ENCODE measurements at places on chromosomes 13 and 19. TPM values are rescaled to one million over a fixed set of nuclear protein-coding genes. Genes with fewer than 3 reads are reported as not detected.

GRCh38 chr13:111491021-111491420, 170.6 kb downstream of the TEX29 start:
- no peak for DNase-seq

DNA sequence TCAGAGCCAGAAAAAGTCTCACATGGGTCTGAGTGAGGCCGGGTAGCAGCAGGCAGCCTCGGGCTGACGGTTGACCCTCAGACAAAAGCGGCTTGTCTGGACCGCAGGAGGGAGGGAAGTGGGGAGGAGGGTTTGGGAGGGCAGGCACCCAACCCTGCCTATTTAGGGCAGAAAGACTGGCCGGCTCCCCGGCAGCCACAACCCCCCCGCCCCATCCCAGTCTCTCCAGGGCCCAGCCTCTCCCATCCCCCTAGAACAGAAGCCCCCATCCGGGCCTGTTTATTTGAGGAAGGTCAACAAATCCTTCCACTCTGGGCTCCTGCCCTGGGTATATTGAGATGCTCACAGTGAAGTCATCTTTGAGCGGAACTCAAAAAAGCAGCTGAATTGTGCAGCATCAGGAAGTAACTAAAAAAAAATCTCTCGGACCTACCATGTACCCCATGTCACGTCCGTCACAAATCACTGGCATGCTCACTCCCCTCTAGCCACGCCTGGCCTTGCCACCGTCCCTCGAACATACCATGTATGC, 6.3 kb downstream of the DACT3 start:
- DNase-seq, result no peak

- DNase-seq, result no peak
Measured at GRCh38 chr13:111513766-111514609, 193.5 kb downstream of the TEX29 start.

DNA sequence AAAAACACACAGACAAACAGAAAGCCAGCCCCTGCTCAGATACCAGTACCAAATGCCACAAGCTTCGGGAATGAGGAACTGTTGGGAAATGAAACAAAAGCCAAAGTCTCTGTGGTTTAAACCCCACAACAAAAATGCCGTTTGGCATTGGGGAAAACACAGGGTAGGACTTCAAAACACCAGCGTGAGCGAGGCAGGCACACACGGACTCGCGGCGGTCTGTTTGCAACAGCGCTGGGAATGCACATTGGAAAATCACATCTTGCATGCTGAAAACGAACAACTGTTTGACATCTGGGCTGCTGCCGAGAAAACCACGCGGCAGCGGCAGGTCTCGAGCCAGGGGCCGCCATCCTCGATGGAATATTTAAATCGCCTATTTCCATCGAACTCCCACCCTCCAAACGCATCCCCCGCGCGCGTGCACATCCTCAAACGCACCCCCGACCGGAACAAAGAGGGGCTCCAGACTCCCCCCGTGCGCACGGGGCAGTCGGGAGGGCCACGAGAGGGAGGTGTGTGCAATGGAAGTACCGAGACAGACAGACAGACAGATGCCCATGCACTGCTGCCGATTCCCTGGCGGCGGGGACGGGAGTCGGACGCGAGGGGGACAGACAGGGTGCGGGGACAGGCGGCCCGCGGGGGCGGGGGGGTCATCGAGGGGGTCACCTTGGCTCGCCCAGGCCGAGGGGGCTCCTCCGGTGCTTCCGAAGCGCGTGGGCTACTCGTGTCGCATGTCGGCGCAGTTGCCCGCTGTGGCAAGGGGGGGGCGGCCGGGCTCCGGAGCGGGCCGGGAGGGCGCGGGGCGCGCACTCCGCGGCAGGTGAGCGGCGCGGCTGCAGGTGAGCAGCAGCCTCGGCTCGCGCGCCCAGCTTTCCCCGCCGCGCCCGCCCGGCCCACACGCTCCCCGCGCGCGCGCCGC, at the start of gene GPR12:
Gene GPR12, minus strand, starts transcription at position 880 of the 925 bp plus-strand sequence. CDS start 959 bp downstream, outside the sequence.
- DNase-seq, result no peak

DNA sequence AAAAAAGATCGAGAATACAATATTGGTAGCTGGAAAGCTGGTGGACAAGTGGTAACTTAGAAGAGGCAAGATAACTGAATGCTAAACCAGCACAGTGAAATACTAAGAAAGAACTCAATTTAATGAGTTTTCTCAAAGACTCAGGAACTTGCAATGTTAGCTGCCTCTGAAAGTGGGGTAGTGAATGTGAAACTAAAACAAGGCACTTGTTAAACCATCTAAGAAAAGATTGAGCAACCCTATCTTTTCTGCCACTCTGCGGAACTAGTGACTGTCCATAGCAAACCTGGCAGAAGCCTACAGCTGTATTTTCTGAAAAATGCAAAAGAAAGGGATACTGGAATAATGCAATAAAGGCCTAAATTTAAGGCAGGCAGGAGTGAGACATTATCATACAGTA, 1574.4 kb upstream of the PRR20A start:
- DNase-seq, result no peak

DNA sequence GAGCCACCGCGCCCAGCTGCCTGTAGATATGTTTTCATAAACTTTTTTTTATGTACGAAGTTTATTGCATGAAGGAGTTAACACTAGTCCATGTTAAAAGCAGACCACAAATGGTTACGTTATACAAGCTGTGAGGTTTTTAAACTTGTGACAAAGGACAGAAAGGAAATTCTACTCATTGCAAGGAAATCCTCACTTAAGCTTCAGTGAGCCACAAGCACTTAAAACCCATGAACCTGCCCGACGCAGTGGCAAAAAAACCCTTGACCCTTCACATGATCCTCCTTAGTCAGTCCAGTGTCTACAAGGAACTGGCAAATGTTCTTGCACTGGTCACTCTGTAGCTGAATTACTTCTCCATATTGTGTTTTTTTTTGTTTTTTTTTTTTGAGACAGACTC, 4.2 kb downstream of the MPND start:
- DNase-seq, result no peak

GRCh38 chr19:6099033-6099432, 11.3 kb downstream of the RFX2 start:
- DNase-seq, result no peak

The ZNF576 gene
- 7.2 TPM for polyA plus RNA-seq

The ZNF548 gene
- polyA plus RNA-seq, result 4.6 TPM
